ENCODE measurements at places on chromosomes 7 and 10.

GRCh38 chr7:123770378-123770777 is 21.6 kb upstream of the WASL start:
- DNase-seq, result peak; percentile 82

DNA sequence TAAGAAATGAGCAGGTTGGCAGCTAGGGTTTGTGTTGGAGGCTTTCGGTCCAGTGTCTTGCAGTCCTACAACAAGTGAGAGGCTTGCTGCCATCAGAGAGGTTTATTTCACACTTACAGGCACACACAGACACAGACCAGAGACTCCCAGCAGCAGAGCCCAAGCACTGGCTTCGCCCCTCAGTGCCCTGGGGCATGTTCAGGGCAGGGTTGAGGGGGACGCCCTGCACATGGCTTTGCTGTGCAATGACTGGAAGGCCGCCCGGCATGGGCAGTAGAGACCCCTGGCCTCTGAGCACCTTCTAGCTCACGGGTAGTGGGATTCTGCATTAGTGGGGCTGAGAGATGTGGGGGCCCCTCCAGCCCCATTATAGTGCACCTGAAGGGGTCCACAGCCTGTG is 3.8 kb downstream of the SPRN start:
- DNase-seq, result no peak

DNA sequence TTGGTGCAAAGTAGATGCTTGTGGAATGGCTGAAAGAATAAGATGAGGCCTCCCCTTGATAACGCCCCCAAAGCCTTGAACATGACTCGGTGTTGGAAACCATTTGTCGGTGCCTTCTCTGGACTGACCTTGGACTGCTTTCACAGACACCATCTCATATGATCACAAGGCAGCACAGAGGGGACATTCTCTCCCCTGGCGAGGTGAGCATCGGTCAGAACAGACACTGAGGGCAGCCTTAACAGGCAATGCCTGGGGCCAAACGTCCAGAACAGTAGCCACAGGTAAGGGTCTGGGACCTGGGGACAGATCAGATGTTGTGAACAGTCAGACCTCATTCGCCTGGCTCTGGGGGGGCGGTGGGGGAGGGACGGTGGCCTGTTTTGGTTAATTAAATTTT is 2.8 kb upstream of the TRRAP start:
- no peak for DNase-seq

GRCh38 chr10:26950934-26951333 is 90.2 kb upstream of the ABI1 start:
- DNase-seq, result no peak

DNA sequence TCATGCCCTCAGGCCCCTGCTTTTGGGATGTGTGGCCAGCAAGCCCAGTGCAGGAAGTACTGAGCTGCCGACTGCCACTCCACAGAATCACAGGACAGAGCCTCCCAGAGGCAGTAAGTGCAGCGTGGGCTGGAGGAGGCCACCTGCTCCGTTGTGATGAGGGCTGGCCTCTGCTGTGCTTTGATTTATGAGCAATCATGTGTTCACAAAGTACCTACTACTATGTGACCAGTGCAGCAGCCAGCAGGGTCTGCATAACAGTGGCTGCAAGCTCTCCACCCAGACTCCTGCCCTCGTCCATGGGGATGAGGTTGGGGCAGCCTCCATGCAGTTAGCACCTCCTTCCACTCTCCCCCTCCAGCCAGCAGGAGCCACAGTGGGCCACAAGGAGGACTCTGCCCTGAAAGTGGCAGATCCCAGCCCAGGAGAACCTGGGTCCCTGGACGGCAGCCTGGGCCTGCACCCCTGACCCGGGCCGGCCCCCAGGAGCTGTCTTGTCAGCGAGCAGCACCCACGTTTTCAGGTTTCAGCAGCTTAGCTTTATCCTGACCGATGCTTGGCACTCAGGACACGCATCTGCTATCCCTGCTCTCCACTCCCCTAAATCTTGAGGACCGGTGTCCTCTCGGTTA is 37.7 kb upstream of the INSIG1 start:
- no peak for DNase-seq

DNA sequence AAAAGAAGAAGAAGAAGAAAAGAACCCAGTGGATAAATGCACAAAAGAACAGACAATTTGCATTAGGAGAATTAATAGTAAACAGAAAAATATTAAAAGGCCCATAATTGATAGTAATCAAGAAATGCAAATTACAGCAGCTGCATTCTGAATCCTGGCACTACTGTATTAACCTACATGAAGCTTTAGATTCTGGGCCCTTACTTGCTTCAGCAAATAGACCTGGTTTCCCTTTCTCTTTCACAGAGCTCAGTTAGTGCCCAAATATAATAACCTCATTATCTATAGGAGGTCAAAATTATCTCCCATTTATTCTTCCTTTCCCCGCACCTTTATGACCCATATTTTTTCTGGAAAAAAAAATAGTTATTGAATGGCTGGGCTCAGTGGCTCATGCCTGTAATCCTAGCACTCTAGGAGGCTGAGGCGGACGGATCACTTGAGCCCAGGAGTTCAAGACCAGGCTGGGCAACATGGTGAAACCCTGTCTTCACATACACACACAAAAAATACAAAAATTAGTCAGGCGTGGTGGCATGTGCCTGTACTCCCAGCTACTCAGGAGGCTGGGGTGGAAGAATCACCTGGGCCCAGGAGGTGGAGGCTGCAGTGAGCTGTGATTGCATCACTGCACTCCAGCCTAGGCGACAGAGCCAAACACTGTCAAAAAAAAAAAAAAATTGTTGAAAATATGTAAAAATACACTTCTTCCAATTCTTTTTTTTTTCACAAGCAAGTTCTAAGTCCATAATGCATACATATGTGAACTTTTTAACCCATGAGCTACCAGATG is 36.0 kb upstream of the PIK3AP1 start:
- no peak for DNase-seq

- DNase-seq, result peak; percentile 4
These were observed 137.9 kb downstream of the DNAJB6 start for GRCh38 chr7:157474685-157475084.

- DNase-seq, result no peak
These were observed 6.7 kb downstream of the SKIDA1 start for GRCh38 chr10:21518641-21519396.

GRCh38 chr7:44639671-44640321 is 33.4 kb downstream of the OGDH start:
- DNase-seq, result no peak

- no peak for DNase-seq
These were observed 62.7 kb downstream of the CALML3 start for GRCh38 chr10:5587151-5588079.

All from NCI-H460 (cell line).